ENCODE measurements at places on chromosomes 2 and 18. TPM values are rescaled to one million over a fixed set of nuclear protein-coding genes. Genes with fewer than 3 reads are reported as not detected.

DNA sequence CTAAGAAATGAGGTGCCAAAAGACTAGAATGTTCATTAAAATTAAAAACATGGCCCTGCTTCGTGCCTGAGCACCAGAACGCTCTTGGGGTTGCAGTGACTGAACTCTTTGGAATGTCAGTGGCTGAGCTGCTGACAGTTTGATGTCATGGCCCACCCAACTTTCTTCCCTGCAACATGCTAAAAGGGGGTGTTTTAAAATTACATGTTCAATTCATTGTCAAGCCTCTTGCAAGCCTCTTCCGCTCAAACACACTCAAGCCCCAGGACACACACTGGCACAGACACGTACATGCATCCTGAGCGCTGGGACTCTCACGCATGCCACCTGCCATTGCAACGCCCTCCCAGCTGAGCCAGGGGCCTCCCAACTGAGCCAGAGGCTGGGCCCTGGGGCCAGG, 12.6 kb downstream of the RUFY4 start:
- no peak for DNase-seq

- peak; percentile 12 for DNase-seq
These were observed 241.5 kb downstream of the ICOS start for GRCh38 chr2:204177977-204178522.

- DNase-seq, result no peak
These were observed 240.6 kb upstream of the CWC22 start for GRCh38 chr2:180247658-180248057.

DNA sequence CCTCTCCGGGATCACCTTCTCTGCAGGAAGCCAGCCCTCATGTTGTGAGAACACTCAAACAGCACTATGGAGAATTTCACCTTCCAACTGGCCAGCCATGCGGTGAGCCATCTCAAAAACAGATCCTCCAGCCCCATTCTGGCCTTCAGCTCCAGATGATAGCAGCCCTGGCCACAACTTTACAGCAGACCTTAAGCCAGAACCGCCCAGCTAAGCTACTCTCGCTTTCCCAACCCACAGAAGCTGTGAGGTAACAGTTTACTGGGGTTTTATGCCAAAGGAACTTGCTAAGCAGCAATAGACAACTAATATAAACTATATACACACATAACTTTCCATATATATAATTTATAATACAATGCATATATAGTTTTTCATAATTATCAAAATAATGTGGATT, 11.6 kb upstream of the PTPN4 start:
- DNase-seq, result no peak

FBXO36 gene
- 6.1 TPM for total RNA-seq

All from hepatocyte (in vitro differentiated cells).